Mucosa of descending colon (tissue), 3 donors: ENCODE measurements at places on chromosomes 11 and 22. TPM values are rescaled to one million over a fixed set of nuclear protein-coding genes. Genes with fewer than 3 reads are reported as not detected.

GRCh38 chr22:19713650-19714311 lies 522 bp upstream of the SEPTIN5 start:
- DNase-seq: no peak

The RHOD gene
- total RNA-seq: 7.2 TPM

The OR5D16 gene
- not detected for total RNA-seq

The BRSK2 gene
- total RNA-seq: 0.60 TPM

DNA sequence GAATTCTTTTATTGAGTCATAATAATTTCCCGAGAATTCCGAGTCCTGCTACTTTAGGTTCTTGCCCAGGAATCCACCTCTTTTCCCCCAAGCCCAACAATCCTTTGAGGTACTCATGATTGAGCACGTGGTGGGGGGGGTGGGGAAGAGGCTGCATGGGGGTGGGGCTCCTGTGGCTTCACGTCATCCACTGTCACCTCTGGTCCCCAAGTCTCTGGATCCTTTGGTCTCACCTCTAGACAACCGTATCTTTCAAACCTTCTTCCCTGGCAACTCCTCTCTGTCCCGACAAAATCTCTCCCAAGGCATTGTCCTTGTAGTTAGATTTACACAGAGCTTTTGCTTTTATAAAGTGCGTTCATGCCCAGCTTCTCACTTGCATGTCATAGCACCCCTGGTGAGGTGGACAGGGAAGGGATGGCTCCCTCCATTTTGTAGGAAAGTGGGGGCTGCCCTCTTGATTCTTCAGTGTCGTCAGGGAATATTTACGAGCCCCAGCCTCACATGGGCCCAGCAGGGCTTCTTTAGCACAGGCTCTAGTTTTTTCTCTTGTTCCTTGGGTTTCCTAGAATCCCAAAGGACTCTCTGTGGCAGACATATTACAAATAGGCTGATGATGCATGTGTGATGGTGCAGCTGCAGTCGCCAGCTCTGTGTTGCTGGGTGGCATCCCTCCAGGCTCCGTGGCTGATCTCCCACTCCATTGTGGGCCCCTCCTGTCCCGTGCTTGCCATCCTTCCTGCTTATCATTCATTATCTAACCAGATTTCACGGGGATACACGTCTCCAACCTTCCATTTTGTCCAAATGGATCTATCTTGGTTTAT lies 8.4 kb downstream of the UCP3 start:
- no peak for DNase-seq

The DNAJB13 gene
- not detected for total RNA-seq

The YAP1 gene
- total RNA-seq: 52.2 TPM

DNA sequence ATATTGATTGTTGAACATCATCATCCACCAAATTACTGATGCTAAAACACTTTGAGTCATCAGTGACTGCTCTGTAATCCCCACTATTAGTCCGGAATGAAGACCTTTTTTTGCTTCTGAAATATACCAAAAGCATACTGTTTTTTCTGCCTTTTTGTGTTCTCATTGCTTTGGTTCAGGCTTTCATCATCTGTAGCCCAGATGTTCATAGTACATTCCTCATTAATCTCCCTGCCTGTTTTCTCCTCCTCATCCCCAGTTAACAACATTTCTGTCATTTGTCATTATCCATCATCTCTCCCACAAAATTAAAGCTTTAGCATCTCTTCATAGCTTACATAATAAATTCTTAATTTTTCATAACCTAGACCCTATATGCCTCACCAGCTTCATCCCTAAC lies 9.2 kb downstream of the CEP57 start:
- DNase-seq: no peak

DNA sequence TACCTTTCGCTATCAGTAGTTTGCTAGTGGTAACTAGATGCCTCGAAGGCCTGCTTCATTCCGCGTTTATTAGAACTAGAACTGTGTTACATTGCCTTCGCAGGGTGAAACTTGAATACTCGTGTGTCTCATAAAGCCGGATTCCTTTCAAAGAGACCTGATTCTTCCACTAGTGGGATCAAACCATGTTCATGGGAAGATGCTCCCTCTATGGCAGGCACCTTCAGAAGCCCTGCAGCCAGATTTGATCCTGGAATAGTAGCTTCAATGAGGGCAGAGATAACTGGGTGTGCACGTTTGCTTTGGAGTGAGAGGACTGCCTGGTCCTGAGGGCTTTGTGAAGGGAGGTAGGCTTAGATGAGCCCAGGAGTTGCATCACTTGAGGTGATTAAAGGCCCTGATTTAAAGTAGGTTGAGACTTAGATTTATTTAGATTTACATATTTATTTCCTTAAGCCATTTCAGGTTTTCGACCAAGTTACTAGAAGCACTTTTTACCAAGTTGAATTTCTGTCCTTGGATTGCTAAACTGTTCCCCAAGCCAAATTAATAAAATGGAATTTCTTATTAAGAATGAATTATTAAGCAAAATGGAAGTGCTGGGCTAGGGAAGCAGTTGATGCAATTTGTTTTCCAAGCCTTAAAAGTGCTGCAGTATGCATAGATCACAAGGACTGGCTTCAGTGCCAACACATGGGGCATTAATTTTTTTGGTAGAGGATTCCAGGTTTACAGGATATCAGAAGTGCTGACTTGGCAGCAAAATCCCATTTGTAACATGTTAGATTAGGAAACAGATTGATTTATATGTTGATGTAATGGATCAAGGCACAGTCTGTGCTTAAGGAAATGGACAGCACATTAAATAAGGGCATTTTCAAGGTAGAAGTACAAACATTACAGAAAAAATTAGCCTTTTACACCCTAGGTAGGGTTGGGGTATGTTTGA lies 32.9 kb downstream of the APLP2 start:
- no peak for DNase-seq

DNA sequence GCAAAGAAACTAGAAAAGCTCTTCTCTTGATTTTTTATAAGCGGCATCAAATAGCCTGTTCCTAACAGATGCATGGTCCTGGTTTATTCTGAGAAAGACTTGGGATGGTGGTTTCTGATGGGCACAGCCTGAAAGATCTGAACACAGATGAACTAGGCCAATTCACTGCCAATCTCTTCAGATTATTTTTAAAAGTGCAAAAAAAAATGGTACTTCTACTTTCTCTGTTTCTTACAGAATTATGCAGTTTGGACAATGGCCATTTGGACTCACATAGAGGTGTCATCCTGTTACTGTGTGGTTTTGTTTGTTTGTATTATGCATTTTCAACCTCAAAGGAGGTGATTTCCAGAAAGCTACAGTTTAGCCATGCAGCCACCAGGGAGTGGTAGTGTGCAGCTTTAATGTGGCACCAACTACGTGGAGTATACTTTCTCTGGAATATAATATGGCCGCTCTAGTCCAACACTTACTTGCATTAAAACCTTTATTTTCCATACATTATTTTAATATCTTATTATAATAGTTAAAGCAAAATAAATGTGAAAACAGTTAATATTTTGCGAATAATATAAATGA lies 469.8 kb upstream of the KIRREL3 start:
- DNase-seq: peak; percentile 33

DNA sequence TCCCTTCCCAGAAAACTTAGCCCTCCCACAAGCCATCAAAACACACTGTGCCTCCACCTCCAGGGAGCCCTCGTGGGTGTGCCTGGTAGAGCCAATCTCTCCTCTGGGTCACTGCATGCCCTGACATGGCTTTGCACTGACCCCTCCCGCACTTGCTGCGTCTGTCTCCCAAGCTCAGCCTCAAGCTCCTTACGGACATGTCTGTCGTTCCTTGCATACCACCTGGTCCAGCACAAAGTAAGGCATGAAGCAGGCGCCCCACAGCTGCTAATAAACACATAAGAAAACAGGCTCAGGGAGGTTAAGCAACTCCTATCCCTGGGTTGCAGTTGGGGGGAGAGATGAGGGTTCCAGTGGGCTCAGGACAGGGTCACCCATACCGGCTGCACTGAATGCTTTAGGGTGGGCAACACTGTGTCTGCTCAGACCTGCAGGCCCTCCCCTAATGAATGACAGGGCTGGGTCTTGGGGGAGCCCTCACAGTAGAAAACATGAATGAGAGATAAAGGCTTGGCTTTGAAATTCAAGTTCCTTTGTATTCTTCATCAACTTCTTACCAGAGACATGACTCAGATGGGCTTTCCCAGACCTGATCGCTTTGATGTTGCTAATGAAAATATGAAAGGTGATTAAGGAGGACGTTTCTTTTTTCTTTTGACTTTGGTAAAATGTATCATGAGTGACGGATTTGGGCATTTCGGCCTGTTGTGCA lies 38.0 kb downstream of the PHF21B start:
- DNase-seq: no peak

The CYTH4 gene
- 13.3 TPM for total RNA-seq

The CDHR5 gene
- 549 TPM for total RNA-seq

The BAD gene
- 56.8 TPM for total RNA-seq

The LGR4 gene
- 81.9 TPM for total RNA-seq

GRCh38 chr11:16750417-16750816 lies 12.0 kb downstream of the C11orf58 start:
- no peak for DNase-seq

- DNase-seq: no peak
Measured at GRCh38 chr11:72267956-72268617, 24.1 kb upstream of the PHOX2A start.

DNA sequence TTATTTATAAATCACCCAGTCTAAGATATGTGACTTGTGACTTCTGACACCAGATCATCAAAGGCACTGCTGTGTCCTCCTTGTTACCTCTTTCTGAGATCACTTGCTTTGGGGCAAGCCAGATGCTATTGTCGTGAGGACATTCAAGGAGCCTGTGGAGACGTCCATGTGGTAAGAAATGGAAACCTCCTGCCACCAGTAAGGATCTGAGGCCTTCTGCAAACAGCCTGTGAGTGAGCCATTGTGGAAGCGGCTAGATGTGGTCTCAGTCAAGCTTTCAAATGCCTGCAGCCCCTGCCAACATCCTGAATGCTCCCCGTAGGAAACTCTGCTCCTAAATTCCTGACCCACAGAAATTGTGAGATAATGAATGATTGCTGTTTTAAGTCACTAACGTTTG lies 11.7 kb upstream of the RDX start:
- no peak for DNase-seq

DNA sequence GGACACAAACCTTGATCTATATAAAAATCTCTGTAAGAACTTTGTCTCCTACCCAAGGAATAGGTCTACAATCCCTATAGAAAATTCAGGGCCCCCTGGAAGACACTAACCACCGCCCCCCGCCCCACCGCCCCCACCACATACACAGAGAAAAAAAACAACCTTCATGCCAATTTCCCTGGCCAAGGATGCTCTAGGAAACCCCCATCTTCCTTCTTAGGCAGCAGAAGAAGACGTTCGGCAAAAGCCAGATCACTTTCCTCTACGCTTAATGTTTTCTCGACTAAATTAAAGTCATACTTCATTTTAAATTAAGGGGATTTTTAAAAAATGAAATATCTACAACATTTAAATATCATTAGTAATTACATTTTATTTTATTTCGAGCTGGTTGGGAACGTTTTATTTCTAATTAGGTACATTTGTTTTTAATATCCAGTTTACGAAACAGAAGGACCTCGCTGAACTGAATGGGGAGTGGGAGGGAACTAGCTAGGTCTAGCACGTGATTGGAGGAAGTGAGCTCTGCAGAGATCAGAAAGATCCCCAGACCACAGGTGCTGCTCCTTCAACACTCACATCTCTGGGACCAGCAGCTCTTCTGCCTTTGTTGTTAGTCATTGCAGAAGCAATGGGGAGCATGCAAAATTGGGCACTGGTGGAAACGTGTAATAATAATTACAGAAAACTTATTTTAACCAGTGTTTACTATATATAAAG lies 472.3 kb downstream of the MN1 start:
- DNase-seq: no peak

GRCh38 chr11:130911306-130911705 lies 5.0 kb downstream of the SNX19 start:
- no peak for DNase-seq

DNA sequence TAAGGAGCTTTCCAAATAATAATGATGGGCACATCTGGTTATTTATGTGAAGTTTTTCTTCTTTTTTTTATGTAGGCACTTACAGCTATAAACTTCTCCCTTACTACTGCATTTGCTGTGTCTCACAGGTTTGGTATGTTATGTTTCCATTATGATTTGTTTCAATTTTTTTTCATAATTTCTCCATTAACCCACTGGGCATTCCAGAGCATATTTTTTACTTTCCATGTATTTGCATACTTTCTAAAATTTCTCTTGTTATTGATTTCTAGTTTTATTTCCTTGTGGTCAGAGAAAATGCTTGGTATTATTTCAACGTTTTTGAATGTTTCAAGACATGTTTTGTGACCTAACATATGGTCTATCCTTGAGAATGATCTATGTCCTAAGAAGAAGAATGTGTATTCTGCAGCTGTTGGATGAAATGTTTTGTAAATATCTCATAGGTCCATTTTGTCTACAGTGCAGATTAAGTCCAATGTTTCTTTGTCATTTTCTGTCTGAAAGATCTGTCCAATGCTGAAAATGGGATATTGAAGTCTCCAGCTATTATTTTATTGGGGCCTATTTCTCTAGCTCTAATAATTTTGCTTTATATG lies 362.1 kb downstream of the DDX10 start:
- no peak for DNase-seq

- DNase-seq: peak; percentile 51
Measured at GRCh38 chr11:130827451-130828377, 88.6 kb downstream of the SNX19 start.

DNA sequence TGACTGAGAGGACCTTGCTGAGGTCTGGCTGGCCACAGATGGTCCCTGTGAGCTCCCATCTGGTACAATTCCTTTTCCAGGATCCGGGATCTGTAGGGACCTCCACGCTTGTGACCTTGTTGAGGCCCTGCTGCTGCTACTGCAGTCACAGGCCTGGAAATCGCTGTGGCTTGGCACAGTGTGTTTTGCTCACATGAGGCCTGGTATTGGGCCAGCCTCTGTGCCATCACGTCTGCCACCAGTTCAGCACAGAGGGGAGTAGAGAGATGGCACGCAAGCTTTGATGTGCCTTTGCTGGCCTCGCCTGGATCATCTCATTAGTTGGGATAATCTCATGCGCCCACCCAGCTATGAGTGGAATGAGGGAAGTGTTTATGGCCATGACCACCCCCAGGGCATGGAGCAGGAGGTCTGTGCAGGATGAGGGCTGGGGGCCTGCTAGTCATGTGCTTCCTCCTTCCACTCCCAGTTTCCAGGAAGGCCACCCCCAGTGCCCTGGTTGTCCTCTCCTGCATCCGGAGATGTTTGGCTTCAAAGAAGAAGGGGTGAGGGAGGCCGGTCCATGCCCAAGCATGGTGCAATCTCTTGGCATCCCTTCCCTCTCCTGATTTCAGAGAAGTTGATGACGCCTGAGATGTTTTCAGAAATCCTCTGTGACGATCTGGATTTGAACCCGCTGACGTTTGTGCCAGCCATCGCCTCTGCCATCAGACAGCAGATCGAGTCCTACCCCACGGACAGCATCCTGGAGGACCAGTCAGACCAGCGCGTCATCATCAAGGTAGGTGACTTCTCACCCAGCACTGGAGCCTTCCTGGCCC lies 22.4 kb downstream of the DERL3 start:
- DNase-seq: peak; percentile 14

The FREY1 gene
- 0.81 TPM for total RNA-seq

DNA sequence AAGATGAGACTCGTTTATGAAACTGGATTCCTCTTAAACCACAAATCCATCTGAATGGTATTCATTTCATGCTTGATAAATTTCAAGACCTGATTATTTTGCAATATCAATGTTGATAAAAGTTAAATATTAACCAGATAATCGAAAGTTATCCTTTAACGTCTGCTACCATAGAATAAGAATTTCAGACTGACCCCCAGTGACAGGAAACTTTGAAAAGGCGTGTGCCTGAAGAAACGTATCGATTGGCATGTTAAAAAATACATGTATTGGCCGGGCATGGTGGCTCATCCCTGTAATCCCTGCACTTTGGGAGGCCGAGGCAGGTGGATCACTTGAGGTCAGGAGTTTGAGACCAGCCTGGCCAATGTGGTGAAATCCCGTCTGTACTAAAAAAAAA lies 13.9 kb downstream of the SCGB1A1 start:
- no peak for DNase-seq
